ENCODE measurements at places on chromosomes 5 and 9. TPM values are rescaled to one million over a fixed set of nuclear protein-coding genes. Genes with fewer than 3 reads are reported as not detected.

DNA sequence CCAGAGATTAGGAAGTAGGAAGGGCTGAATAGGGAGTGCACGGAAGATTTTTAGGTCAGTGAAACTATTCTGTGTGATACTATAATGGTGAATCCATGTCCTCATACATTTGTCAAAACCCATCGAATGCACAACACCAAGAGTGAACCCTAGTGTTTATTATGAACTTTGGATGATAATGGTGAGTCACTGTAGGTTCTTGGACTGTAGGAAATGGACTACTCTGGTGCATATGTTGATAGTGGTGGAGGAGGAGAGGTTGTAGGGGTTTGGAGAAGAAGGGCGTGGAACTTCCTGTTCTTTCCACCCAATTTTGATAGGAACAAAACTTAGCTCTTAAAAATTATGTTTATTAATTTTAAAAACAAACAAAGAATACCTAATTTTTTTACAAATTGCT is 14.3 kb downstream of the CTSL start:
- no peak for DNase-seq

DNA sequence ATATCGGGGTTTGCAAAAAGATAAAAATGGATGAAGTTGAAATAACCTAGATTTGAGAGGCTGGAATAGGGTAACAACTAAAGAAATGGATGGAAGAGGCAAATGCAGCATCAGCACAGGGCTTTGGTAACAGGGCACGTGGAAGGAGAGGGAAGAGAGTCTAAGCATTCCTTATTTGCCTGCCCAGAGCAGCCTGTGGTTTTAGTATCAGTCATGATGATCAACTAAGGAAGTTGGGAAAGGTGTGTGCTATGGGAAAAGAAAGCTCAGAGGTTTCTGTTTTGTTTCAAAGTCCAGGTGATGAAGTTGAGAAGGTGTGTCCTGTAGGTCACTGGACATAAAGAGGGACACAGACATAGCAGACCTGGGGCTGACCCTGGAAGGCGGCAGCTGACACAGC is 28.8 kb downstream of the GAS1 start:
- no peak for DNase-seq

- DNase-seq = no peak
Measured at GRCh38 chr9:89871871-89872331, 267.1 kb downstream of the GADD45G start.

- no peak for DNase-seq
Measured at GRCh38 chr9:133999851-134000265, 7.7 kb upstream of the VAV2 start.

DNA sequence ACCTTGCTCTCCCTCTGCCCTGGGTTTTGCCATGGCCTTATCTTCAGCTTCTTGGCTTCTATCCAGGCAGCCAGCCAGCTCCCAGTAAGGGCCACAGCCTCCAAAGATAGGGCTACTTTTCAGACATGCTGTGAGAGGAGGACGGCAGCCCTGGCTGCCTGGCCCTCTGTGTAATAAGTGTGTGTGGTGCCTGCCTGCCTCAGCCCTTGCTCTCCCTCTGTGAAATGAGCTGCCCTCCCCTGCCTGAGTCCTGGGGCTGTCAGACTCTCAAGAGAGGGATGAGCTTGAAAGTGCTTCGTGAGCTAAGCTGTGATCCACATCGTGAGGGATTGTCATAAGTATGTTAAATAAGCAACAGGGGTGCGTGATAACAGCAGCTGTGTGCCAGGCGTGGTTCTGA is 8.1 kb downstream of the NDST1 start:
- DNase-seq = no peak

DNA sequence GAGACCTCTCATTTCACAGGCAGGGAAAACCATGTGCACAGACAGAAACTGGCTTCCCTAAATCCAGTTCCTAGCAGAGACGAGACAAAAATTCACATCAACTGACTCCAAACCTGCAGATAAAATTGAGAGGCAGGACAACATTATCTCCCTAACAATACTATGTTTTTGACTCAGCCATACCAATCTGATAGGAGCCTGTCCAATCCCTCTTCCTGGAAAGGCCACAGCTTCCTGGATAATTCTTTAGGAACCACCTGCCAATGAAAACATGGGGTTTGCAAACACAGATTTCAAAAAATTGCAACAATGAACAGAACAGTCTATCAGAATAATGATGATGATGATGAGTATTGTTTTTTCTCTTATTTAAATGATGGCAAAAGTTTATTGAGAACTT is 22.4 kb downstream of the SH3TC2 start:
- no peak for DNase-seq

GRCh38 chr5:68898951-68899471 is 194.8 kb upstream of the SLC30A5 start:
- no peak for DNase-seq

- no peak for DNase-seq
Measured at GRCh38 chr9:129632460-129632859, 6.5 kb downstream of the NTMT1 start.

DNA sequence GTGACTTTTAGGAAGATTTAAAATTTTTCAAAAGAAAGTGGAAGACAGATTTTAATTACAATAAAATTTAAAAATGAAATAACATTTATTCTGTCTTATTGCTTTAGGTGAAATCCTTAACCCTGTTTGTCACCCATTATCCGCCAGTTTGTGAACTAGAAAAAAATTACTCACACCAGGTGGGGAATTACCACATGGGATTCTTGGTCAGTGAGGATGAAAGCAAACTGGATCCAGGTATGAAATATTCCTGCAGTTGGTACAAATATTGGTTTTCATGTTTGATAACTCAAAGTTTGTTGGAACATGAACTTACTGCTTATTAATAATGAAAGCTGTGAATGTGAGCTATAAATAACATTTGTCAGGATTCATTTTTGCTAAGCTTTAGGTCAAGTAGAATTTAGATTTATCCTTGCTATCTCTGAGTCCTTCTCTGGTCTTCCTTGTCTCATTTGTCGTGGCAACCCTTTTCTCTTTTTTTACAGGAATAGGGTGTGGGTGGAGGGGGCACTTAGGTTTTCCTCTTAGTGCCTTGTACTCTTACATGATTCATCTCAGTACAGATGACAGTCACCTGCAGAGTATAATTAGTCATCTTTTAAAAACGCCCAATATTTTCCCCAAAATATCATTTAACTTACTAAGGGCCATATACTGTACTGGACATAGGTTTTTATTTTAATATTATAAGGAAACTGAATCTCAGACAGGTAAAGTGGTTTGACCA is 95.3 kb upstream of the RASGRF2 start:
- no peak for DNase-seq

UNC5A gene
- 0.18 TPM for total RNA-seq

SLC6A18 gene
- not detected for total RNA-seq

KIF4B gene
- 1.0 TPM for total RNA-seq

PTPN3 gene
- total RNA-seq = 16.3 TPM

HAVCR2 gene
- 1.8 TPM for total RNA-seq
